ENCODE measurements at places on chromosomes 7 and 10.

GRCh38 chr7:100689230-100690135 lies 4.6 kb downstream of the GIGYF1 start:
- DNase-seq = no peak

- no peak for DNase-seq
Observed at GRCh38 chr7:45581271-45581780, 7.2 kb downstream of the ADCY1 start.

DNA sequence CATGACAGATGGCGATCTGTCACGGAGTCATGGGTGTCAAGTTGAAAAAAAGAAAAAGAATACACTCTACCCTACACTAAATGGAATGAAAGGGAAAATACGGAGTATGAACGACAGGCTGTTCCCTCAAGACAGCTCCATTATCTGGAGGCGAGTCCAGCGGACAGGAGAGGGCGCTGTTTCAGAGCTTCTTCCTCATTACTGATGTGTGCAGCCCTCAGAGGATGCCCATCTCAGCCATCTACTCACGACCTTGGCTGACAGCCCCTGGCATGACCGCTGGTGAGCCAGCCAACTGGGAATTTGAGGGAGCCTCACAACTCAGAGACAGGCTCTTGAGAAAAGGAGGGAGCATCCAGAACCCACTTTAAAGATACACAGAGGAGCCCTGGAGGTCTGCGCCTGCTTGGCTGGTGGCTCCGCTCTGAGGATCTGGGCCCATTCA lies 49.6 kb upstream of the SMNDC1 start:
- DNase-seq = peak; percentile 94

DNA sequence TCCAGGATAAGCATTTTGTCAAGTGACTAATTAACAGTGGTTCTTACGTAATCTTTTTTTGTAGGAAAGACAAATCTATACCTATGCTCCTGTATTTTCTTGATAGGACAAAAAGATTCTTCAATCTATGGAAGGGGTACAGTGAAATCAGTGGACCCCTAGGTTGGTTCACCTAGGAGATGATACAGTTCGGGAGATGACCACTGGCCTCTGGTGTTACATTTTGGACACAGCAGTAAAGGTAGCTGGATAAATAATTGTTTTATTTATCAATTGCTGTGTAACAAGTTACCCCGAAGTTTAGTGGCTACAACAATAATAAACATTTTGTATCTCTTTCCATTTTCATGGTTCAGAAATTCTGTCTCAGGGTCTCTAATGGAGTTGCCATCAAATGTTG lies 288.2 kb upstream of the MAGI2 start:
- DNase-seq = peak; percentile 1

DNA sequence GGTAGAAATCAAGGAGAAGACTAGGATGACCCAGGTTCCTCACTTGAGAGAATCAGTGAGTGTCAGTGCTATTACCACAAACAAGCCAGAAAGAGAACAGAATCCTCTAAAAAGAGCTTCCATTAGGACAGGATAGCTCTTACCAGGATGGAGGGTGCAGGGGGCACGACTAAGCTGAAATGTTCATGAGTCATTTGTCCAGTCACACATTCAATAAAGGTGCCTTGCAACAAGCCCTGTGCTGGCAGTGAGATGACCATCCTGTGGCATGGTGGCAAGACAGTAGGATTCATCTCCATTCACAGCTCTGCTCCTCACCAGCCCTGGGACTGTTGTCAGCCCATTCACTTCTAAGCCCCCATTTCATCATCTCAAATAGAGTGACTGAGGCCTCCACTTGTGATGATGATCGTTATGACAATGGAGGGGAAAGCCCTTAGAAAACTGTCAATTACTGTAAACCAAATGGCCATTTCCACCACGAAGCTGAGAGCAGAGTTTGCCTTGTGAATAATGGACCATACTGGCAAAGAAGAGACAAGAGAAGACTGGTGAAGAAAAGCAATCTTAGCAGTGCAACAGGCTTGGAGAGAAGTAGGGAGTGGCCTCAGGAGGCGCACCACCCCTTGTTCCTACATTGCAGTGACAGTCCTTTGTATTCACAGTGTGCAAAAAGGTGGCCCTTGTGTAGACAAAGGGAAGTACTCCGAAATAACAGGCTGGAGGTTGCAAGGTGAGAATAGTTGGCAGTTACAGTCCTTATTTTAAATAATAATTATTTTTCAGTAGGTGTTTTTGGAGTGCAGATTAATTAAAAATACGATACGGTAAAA lies 9.0 kb upstream of the WIPF3 start:
- DNase-seq = no peak

DNA sequence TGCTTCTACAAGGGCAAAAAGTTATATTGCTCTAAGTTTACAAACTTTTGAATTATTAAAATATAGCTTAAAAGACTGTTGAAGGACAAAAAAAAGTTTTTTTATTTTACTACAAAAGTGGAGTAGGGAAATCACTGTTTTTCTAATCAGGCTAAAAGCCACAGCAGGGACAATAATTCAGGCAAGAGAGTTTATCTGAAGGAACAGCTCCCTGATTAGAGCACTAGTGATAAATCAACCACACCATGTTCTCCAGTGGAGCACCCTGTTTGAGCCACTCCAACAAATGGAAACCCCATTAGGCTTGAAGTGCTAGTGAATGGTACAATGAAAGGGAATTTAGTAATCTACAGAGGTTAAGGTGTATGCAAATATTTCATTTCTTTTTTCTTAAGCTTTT lies 357.1 kb downstream of the SEMA3D start:
- DNase-seq = no peak

GRCh38 chr7:138460176-138460648 lies at the start of gene TRIM24:
TRIM24 (plus strand) TSS chr7:138460259; CDS start chr7:138460549, 290 bp downstream.
- DNase-seq = no peak

DNA sequence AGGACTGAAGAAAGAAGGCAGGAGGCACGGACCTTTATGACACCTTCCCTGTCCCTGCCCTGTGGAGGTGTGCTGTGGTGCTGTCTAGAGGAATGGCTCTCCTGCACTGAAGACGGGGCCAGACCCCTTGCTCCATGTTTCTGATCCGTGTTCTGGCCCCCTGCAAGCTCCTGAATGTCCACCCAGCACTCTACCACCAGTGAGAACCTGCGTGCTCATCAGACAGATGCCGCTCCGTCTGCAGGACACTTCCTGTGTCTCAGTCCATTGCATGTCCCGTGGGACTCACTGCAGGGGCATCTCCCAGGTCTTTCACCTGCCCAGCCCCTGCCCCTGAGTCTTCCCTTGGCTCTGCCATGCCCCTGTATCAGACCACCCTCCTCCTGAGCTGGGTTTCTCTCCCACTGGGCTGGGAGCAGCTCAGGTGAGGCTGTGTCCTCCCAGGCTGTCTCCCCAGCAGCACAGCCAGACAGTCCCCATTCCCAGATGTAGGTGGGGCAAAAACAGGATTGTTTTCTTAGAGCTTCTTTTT lies 278.3 kb upstream of the ZNF32 start:
- DNase-seq = no peak

DNA sequence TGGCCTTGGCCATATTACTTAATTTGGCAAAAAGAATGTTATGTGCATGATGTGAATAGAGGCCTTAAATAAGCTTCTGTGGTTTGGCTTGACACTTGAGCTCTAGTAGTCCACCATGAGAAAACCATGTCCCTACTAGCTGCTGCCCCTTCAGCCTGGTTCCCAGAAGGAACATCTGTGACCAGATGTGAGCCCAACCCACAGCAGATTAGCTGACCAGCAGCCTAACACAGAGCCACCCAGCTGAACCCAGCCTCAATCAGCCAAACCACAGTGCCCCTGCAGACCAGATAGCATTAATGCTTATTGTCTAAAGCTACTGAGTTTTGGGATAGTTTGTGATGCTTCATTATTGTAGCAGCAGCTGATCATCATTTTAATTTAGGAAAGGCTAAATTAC lies 16.6 kb downstream of the JAZF1 start:
- DNase-seq = peak; percentile 88

GRCh38 chr10:78217336-78217735 lies 183.7 kb downstream of the RPS24 start:
- no peak for DNase-seq

DNA sequence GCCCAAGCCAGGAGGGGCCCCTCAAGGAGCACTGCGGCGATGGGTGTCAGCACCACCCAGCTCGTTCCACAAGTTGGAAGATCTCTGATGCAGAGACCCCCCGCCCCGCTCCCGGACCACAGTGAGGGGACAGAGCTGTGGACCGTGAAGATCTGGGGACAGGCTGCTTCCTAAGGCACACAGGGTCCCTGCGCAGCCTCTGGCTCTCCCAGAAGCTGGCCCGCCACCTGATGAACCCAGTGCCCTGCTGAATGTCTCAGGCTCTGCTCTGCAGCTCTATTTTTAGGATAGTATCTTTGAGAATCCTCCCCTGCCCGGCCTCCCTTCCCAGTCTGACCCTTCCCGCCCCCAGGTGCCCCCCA lies 29.7 kb downstream of the GBX1 start:
- no peak for DNase-seq

GRCh38 chr10:24642921-24643678 lies 80.6 kb downstream of the ARHGAP21 start:
- peak; percentile 89 for DNase-seq

GRCh38 chr7:155972651-155973390 lies 160.6 kb upstream of the SHH start:
- no peak for DNase-seq

DNA sequence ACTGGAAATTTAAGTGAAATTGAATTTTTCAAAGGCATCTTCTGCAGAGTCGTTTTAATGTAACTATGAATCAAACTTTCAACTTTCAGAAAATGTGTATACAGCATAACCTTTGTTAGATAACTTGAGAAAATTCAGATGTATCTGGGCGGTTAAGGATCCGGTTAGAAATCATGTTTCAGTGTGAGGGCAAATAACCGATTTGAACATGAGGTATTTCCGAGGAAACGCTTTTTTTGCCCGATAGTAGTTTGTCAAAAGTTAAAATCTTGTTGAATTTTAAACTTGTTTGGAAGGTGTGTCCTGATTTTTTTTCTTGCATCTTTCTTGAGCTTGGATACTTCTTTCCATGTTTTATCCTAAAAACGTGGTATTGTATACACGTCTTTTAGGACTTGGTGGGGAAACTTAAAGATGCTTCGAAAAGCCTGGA lies 1.3 kb upstream of the BMI1 start:
- DNase-seq = no peak

DNA sequence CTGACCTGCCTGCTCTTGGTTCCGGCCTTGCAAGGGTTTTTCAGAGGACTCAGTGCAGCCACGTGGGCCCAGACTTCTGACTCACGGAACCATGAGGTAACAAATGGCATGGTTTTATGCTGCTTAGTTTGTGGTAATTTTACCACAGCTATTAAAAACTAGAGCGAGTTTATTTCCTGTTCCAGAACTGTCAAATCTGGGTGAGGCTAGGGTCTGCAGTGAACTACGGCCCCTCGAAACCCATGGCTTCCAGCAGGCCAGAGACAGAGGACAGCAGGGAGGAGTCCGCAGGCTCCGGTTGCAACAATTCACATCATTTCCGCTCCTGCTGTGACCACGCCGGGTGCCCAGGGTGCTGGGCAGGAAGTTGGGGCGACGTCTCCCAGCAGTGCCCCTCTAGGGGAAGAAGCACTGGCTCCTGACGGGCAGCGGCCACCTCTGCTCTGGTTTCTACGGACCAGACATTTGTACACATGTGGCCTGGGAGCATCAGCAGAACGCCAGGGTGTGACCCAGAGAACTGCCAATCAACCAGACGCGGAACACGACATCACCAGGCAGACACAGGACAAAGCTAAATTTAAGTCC lies 74.8 kb downstream of the ADARB2 start:
- DNase-seq = no peak

GRCh38 chr7:11133436-11133959 lies 159.8 kb downstream of the PHF14 start:
- no peak for DNase-seq

DNA sequence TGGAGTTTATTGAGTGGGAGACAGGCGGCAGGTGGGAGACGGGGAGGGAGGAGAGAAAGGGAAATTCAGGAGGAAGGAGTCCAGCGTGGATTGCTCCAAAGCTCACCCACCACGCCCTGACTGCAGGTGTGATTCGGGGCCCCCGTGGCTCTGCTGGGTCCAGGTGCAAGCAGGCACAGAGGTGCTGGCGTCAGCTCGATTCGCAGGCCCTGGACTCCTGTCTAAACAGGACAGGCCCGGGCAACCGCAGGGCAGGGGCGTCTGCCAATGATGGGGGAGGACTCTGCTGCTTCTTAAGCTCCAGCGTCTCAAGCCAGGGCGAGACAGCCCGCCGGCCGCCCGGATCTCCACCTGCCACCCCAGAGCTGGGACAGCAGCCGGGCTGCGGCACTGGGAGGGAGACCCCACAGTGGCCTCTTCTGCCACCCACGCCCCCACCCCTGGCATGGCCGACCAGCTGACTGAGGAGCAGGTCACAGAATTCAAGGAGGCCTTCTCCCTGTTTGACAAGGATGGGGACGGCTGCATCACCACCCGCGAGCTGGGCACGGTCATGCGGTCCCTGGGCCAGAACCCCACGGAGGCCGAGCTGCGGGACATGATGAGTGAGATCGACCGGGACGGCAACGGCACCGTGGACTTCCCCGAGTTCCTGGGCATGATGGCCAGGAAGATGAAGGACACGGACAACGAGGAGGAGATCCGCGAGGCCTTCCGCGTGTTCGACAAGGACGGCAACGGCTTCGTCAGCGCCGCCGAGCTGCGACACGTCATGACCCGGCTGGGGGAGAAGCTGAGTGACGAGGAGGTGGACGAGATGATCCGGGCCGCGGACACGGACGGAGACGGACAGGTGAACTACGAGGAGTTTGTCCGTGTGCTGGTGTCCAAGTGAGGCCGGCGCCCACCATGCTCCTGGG lies at the start of gene CALML3:
Gene CALML3, plus strand, starts transcription at position 321 of the 920 bp plus-strand sequence. Its CDS starts 125 bp downstream, at position 446.
- no peak for DNase-seq

GRCh38 chr10:130748409-130749057 lies 563.0 kb downstream of the TCERG1L start:
- DNase-seq = no peak

GRCh38 chr10:101894266-101894665 lies 50.7 kb upstream of the KCNIP2 start:
- no peak for DNase-seq

DNA sequence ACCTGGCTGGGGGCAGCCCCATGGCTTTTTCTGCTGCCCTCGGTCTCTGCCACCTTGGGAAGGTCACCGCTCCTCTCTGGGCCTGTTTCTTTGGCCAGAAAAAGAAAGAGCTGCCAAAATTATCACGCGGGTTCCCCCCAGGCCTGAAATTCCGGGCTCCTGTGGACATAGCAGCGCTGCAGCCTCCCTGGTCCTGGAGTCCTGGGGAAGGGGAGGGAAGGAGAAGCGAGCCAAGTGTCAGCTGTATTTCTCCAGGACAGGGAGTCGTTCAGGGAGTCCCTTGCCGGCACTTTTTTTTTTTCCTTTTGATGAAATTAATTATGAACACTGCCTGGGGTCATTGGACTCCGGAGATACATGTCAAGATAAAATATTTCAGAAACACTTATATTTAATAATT lies 152.3 kb upstream of the GPR26 start:
- no peak for DNase-seq

DNA sequence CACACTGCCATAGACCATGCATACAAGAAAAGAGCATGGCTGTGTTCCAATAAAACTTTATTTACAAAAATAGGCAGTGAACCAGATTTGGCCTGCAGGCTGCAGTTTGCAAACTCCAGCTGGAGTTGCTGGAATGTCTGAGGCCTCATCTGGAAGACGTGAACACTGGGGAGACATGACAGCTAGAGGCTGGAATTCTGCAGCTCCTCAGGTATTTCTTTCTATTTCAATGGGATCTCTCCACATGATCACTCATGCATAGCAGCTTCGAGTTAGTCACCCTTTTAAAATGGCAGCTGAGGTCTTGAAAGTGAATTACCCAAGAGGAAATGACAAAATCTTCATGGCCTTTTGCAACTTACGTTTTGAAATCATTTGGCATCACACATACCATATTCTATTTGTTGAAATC lies 52.6 kb upstream of the BET1 start:
- DNase-seq = peak; percentile 96

GRCh38 chr10:79930751-79931150 lies 18.2 kb downstream of the SFTPD start:
- DNase-seq = no peak
